ENCODE measurements at places on chromosomes 7 and 10. TPM values are rescaled to one million over a fixed set of nuclear protein-coding genes. Genes with fewer than 3 reads are reported as not detected.

Gene LRIT1
- not detected for total RNA-seq

Gene CCDC172
- not detected for total RNA-seq

Gene ASCC1
- 33.4 TPM for total RNA-seq

Gene STEAP1B
- total RNA-seq = 0.25 TPM

Gene FRMD4A
- total RNA-seq = 18.4 TPM

Gene C7orf57
- total RNA-seq = 18.6 TPM

Gene KCNIP2
- 8.9 TPM for total RNA-seq

Gene ELAPOR2
- 6.1 TPM for total RNA-seq

Gene FOXI2
- total RNA-seq = not detected

Gene CYP2C8
- total RNA-seq = not detected

Gene TMEM248
- total RNA-seq = 97.1 TPM

Gene LDB3
- total RNA-seq = 2.6 TPM

Gene OR2A42
- 0.50 TPM for total RNA-seq

Gene GHRHR
- not detected for total RNA-seq

Gene NPVF
- not detected for total RNA-seq

Gene PNLIPRP1
- not detected for total RNA-seq

Gene PRKCQ
- total RNA-seq = 1.2 TPM

Gene PRDX3
- 81.8 TPM for total RNA-seq

Gene COL1A2
- 545 TPM for total RNA-seq

Gene VPS37D
- total RNA-seq = 6.3 TPM

Gene LOXL4
- 5.1 TPM for total RNA-seq

Gene NPFFR1
- total RNA-seq = 0.18 TPM

Gene GLCCI1
- 9.7 TPM for total RNA-seq

Data from ovary (tissue), 10 donors.